ENCODE measurements at places on chromosomes 2 and 18. TPM values are rescaled to one million over a fixed set of nuclear protein-coding genes. Genes with fewer than 3 reads are reported as not detected.

MAP2 gene
- total RNA-seq = 4.0 TPM

FLACC1 gene
- 0.27 TPM for total RNA-seq

DSG2 gene
- 0.34 TPM for total RNA-seq

DNAJC5G gene
- not detected for total RNA-seq

PLEKHH2 gene
- 2.4 TPM for total RNA-seq

TMEM247 gene
- not detected for total RNA-seq

CD8A gene
- not detected for total RNA-seq

CCDC148 gene
- total RNA-seq = 0.79 TPM

L3MBTL4 gene
- 0.05 TPM for total RNA-seq

AQP12B gene
- not detected for total RNA-seq

- DNase-seq = no peak
Observed at GRCh38 chr2:163670929-163671328, 64.9 kb downstream of the FIGN start.

DNA sequence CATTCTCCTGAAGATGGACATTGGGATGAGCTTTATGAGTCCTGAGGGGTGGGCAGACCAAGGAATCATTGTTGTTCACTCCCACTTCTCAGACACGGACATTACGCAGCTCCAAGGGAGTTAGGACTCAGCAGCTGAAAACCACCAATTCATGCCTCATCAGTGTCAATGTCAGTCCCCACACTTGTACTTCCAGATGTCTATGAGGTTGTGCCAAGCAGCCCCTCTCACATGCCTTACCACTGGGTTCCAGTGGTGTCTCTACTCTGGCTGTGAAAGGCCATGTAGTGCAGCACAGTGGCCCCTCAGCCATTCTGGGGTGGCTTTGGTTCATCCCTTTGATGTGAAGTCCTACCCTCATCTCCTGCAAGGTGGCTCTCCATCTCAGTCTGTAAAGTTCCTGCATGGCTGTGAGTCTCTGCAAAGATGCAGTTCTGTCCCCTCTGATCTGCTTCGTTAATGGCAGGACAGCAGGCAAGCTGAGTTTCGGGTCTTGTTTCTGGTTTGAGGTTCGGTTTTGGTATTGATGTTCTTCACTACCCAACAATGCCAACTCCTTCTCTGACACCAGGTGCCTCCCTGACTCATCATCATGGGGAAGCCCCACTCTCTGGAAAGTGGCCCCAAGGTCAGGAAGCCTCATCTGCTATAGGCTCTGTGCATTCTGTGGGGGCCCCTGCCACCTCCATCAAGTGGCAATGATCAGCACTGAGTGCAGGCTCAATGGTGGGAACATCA lies 14.0 kb upstream of the COL6A3 start:
- DNase-seq = no peak

DNA sequence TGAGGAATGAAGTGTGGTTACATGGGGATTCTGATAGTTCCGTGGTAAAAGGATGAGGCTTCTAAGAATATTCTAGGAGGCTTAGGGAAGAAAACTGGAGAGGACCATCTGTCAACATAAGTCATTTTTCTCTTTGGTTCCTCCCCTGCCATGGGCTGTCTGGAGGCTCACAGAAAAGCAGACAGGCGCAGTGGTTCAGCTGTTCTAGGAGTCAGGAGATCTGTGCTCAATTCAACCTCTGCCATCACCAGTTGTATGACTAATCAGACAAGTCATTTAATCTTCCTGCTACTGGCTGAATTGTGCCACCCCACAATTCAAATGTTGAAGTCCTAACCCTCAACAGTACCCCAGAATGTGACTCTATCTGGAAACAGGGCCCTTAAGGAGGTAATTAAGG lies 36.4 kb downstream of the ADAM17 start:
- peak; percentile 18 for DNase-seq

DNA sequence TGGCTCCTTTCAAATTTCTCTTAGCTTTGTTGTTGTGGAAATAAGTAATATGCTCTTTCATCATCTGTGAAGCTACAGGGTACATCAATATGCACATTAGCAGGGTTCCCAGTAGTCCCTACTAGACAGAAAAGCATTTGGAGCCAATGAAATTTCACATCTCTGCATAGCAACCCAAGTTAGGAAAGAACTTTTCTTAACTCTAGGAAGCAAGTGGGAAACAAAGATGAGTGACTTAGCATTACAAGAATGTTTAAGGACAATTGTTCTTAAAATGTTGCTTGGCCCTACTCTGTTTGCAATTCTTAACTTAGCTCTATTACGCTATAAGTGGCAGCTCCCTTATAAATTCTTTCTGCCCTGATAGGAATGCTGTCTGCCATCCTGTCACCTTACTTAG lies 39.6 kb downstream of the ZEB2 start:
- DNase-seq = peak; percentile 29

- no peak for DNase-seq
Observed at GRCh38 chr2:215619989-215620388, 184.1 kb upstream of the FN1 start.

- DNase-seq = peak; percentile 24
Observed at GRCh38 chr2:136378712-136379595, 261.0 kb upstream of the CXCR4 start.

DNA sequence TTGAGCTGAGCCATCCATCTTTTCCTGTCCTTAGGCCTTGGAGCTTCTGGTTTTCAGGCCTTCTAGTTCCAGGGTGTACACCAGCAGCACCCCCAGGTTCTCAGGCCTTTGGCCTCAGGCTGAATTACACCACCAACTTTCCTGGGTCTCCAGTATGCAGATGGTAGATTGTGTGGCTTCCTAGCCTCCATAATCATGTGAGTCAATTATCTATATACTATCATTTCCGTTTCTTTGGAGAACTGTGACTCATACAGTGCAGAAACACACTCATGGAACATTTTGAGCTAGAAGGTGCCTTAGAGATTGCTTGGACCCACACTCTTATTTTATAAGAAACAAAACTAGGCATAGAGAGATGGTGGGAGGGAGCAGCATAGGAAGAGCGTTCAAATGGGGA lies 167.4 kb downstream of the NCK2 start:
- peak; percentile 25 for DNase-seq

GRCh38 chr2:187470698-187471097 lies 22.6 kb upstream of the CALCRL start:
- no peak for DNase-seq

DNA sequence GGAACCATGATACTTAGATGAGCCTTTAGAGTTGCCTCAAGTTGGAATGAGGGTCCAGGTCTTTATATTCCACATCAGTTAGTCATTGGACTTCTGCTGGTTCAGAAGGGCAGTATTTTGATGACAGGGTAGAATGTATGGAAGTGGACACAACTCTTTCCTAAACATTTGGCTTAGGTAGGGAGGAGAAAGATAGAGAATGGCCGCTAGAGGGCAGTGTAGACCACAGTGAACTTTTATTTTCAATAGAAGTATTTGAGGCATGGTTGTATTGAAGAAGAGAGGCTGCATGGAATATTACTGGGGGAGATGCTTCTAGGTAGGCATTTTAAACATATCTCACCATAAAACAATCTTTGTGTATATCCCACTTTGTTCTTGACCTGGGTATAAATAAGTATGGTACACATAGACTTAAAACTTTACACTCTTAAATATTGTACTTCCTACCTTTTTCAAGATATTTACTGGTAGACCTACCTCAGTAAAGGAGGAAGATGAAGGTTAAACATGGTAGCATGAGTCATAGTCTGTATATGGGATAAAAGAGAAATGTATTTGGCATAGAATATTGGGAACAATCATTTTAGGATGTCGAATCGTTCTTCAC lies 497.6 kb upstream of the FAM98A start:
- DNase-seq = peak; percentile 48

GRCh38 chr2:138373993-138374408 lies 127.6 kb upstream of the SPOPL start:
- DNase-seq = peak; percentile 43

All from M059J (cell line).